Stimulated activated memory B cell treated with anti-CD40 and anti-IgM and Interleukin-4, amounts not matched to agents 10 μg/mL and 1 μg/mL and 100 μg/mL, for 72 hours (primary cell): ENCODE measurements at places on chromosomes 16 and 17.

GRCh38 chr17:3656755-3657587, 11.4 kb downstream of the TAX1BP3 start:
- no peak for ATAC-seq

GRCh38 chr16:27433636-27434035, 31.7 kb downstream of the IL21R start:
- no peak for ATAC-seq

GRCh38 chr16:11320170-11320569, 25.1 kb upstream of the RMI2 start:
- no peak for ATAC-seq

DNA sequence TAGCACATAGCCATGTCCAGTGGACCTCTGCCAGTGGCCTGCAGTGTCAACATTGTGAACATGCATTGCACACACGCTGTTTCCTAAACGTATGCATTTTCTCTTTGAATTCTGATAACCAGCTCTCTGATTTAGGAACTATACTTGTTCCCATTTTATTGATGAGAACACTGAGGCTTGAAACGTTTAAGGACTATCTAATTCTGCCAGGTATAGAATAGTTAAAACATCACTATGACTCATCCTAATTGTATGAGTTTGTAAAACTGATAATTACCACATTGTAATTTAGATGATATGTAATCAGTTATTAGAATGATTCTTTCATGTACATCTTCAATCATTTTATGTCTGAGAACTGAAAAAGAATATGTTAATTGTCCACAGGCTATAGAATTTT, 3.1 kb downstream of the BEAN1 start:
- ATAC-seq, result no peak
